Lower lobe of right lung (tissue), 2 donors: ENCODE measurements at places on chromosomes 5 and 9. TPM values are rescaled to one million over a fixed set of nuclear protein-coding genes. Genes with fewer than 3 reads are reported as not detected.

MUSK gene
- 3.2 TPM for total RNA-seq

NOP16 gene
- 11.8 TPM for total RNA-seq

ACTL7A gene
- total RNA-seq, result not detected

OBP2B gene
- not detected for total RNA-seq

TLX3 gene
- total RNA-seq, result not detected

SLC45A2 gene
- not detected for total RNA-seq

CDC25C gene
- 0.47 TPM for total RNA-seq

GRCh38 chr5:58314356-58315210 lies 145.3 kb downstream of the PLK2 start:
- no peaks in the 10 kb centered on the region for H3K36me3 ChIP-seq
- no peak overlapping the region for H3K4me3 ChIP-seq
- no peaks in the 10 kb centered on the region for H3K27me3 ChIP-seq
- no peaks in the 10 kb centered on the region for H3K4me1 ChIP-seq

DNA sequence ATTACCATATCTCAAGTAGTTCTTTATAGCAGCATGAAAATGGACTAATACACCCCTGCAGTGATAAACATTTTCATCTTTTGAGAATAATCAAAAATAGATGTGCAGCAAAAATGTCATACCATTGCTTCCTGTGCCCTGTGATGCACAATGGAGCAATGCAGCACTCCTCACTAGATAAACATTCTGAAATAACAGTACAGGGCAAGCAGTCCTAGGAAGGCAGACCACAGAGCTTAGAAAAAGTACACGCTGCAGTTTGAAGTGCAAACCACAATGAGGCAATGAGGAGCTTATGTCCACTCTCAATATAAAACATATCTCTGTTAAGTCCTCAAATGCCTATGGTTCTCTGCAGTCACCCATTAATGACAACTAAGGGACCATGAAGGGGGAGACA lies 367.6 kb downstream of the PDE4D start:
- no peaks in the 10 kb centered on the region for H3K36me3 ChIP-seq
- H3K4me3 ChIP-seq, result no peak overlapping the region
- no peaks in the 10 kb centered on the region for H3K27me3 ChIP-seq
- H3K27ac ChIP-seq, result no peak overlapping the region

DNA sequence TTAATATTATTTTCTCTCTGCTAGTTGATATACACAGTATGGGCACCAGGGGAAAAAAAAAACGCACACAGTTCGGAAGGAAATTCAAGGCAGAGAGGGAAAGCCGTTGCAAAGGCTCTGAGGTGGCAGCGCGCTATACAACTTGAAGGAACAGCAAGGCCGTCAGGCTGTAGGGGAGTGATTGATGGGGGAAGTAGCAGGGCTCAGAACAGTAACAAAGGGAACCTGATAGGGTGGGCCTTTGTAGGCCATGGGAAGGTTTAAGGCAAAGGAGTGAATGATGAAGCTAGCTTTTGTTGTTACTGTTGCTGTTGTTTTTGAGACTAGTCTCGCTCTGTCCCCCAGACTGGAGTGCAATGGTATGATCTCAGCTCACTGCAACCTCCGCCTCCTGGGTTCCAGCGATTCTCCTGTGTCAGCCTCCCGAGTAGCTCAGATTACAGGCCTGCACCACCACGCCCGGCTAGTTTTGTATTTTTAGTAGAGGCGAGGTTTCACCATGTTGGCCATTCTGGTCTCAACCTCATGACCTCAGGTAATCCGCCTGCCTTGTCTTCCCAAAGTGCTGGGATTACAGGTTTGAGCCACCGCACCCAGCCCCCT lies 27.0 kb downstream of the AQP7 start:
- peaks cover 21% of the 10 kb centered on the region for H3K36me3 ChIP-seq
- peak overlapping the region; percentile 32 for H3K27ac ChIP-seq

DNA sequence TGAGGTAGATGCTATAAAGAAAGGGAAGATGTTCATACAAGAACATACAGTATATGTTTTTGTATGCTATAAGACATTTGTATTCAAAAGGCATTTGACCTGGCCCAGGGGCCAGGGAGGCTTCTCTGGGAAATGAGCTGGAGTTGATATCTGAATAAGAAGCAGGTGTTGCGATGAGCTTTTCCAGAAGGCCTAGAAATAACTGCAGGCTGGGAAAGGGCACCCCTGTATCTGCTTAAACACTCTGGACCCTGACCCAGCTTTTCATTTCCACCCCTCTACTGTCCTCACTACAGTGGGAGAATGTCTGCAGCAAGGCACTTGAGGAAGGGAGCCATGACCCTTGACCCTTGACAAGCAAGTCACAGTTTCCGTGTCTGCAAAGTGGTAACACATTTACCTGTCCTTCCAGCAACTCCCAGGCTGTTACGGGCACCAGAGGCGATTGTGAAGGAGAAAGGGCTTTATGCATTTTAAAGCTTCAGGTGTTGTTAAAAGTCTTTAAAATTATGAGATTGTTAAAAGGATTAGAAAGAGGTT lies 88.2 kb upstream of the PANK3 start:
- no peak overlapping the region for H3K27ac ChIP-seq
- no peaks in the 10 kb centered on the region for H3K36me3 ChIP-seq
- H3K27me3 ChIP-seq, result no peaks in the 10 kb centered on the region
- no peak overlapping the region for H3K4me3 ChIP-seq
- DNase-seq, result no peak
- no peaks in the 10 kb centered on the region for H3K4me1 ChIP-seq

GRCh38 chr9:116641292-116642059 lies 45.6 kb upstream of the TRIM32 start:
- H3K27ac ChIP-seq, result no peak overlapping the region
- no peaks in the 10 kb centered on the region for H3K36me3 ChIP-seq
- no peaks in the 10 kb centered on the region for H3K4me1 ChIP-seq
- H3K27me3 ChIP-seq, result no peaks in the 10 kb centered on the region

DNA sequence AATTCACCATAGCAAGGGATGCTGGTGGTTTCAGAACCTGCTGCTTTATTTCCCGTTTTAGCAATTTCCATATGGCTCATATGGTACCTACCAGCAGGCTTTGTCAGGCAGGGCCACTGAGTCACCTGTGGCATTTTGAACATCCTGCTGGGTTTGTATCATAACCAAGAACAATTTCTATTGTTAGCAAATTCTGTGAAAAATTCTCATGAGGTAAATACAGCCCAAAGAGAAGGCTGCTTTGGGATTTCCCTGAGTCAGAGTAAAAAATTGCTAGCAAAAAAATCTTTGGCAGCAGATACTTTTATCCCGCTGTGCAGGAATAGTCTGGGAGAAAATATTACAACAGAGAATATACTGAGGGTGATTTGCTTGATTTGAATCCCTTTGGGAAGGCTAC lies 52.7 kb downstream of the PRR16 start:
- no peaks in the 10 kb centered on the region for H3K36me3 ChIP-seq
- DNase-seq, result no peak

DNA sequence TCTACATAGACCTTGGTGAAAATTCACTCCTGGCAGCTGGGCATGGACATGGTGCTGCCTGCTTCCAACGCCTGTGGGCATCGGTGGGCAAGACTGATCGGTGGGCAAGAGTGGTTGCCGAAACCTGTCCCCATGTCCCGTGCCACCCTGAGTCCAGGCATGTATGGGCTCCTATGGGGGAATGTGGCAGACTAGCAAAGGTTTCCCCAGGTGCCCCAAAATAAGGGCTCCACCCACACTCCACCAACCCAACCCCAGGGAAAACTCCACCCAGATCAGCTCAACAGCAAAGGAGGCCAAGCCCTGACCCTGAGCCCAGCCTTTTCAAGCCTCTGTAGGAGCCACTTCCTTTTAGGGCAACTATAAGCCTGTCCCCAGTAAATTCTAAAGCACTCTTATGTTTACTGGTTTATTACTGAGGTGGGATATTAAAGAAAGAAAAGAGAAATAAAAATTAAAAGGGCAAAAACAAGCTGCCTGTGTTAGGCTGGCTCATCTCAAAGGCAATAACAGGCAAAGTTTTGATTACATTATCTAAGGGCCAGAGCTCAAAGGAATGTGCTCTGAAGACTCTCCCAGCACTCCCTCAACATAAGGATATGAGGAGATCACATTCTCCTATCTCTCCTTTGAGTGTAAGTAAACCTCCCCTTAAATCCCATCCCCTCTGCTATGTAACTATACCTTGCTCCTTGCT lies 8.9 kb upstream of the SPATA31E1 start:
- H3K4me3 ChIP-seq, result no peak overlapping the region
- no peaks in the 10 kb centered on the region for H3K4me1 ChIP-seq
- no peak overlapping the region for H3K27ac ChIP-seq

DNA sequence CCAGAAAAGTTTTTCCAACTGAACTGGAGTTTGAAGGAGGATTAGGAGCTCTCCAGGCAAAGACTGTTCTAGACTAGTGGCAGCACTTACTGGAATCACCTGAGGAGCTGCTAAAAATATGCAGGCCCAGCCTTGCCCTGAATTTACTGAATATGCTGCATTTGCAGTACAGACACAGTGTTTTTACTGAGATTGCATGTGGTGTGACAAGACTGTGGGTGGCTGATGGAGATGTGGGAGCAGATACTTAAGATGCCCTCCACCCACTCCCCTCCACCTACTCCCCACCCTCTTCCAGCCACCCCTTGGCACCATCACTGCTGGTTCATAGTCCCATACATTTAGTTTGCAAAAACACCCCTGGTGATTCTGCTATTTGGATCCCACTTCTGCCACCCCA lies 64.1 kb upstream of the HRH2 start:
- no peak overlapping the region for H3K27ac ChIP-seq
- no peak for DNase-seq
- H3K4me1 ChIP-seq, result no peaks in the 10 kb centered on the region
- peaks cover 15% of the 10 kb centered on the region for H3K27me3 ChIP-seq
- H3K36me3 ChIP-seq, result no peaks in the 10 kb centered on the region

DNA sequence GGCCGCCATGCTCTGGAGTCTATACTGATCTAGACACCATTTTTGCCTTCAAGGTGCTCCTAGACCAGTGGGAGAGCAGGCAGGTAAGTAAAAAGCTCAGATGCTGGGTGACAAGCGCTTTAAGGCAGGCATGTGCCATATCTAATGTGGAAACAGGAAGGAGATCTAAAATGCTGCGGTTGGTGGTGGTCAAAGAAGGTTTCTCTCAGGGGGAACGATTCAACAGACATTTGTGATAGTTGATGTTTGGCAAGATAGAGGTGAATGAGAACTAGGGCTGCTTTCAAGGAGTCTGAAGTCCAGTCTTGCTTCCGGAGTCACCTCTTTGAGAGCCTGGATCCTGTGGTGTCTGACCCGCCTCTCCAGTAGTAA lies 146.2 kb upstream of the KLF4 start:
- no peak for DNase-seq
- H3K4me1 ChIP-seq, result peaks cover 33% of the 10 kb centered on the region
- H3K36me3 ChIP-seq, result no peaks in the 10 kb centered on the region
- H3K4me3 ChIP-seq, result no peak overlapping the region
- no peak overlapping the region for H3K27ac ChIP-seq

DNA sequence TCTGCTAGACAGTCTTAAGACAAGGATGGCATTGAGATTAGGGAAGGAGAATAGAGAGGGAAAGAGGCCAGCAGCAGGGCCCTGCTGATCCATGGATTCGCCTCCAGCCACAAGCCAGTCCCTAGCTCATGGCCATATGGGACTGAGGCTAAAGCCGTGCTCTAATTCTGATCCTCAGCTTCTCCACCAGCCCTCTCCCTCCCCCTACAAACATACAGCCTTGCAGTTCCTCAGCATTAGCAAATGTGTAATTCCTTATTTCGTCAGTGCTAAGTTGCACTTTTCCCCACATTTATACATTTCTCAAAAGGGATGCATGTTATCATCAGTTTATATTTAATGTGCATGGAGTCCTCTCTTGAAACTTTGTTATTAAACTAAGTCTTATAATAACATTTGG lies 34.8 kb downstream of the ZNF462 start:
- peaks cover 12% of the 10 kb centered on the region for H3K4me1 ChIP-seq
- no peak overlapping the region for H3K27ac ChIP-seq
- no peak for DNase-seq
- H3K4me3 ChIP-seq, result no peak overlapping the region
- H3K36me3 ChIP-seq, result no peaks in the 10 kb centered on the region
- no peaks in the 10 kb centered on the region for H3K27me3 ChIP-seq

- H3K36me3 ChIP-seq, result no peaks in the 10 kb centered on the region
- H3K4me3 ChIP-seq, result no peak overlapping the region
- H3K27me3 ChIP-seq, result peaks cover 28% of the 10 kb centered on the region
- no peak for DNase-seq
- peaks cover 21% of the 10 kb centered on the region for H3K4me1 ChIP-seq
These were observed 125.7 kb downstream of the BARX1 start for GRCh38 chr9:93829271-93830011.

DNA sequence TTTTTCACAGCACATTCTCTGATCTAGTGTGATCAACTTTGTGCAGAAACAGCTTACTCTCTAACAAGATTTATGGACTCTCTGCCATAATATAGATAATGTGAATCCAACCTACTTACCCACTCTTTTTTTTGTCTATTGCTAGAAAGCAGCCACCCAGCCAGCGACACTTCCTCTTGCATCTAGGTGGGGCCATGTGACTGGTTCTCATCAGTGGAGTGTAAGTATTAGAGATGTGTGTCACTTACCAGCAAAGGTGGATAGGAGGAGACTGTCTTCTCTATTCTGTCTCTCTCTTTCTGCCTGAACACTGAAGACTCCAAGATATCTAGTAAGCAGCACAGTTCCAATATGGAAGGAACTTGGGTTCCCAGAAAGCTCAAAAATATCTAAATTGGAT lies 174.8 kb downstream of the MCTP1 start:
- no peak overlapping the region for H3K4me3 ChIP-seq
- H3K27ac ChIP-seq, result no peak overlapping the region
- H3K4me1 ChIP-seq, result no peaks in the 10 kb centered on the region
- no peaks in the 10 kb centered on the region for H3K27me3 ChIP-seq
- no peaks in the 10 kb centered on the region for H3K36me3 ChIP-seq
- DNase-seq, result no peak

DNA sequence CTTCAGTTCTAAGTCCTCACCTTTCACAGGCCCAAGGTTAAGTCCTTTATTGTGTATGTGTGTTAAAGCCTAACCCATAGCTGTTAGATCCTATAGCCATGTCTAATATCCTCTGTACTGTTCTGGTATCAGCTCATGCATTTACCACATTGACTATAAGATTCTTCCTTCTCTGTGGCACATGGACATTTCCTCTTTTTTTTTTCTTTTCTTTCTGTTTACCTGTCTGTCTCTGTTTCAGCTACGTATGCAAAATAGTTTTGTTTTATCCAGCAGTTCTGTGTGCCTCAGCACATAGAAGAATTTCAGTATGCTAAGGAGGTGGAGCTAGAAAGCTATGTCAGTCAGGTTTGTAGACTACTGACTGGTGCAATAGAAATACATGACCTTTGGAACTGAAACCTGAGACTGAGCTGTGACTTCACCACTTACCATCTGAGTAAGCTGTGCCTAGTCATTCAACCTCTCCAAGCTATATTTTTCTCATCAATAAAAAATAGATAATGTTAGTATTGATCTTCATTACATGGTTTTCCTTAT lies 155.6 kb upstream of the VLDLR start:
- no peaks in the 10 kb centered on the region for H3K27me3 ChIP-seq
- DNase-seq, result no peak
- H3K4me1 ChIP-seq, result no peaks in the 10 kb centered on the region
- H3K27ac ChIP-seq, result no peak overlapping the region

- H3K4me1 ChIP-seq, result no peaks in the 10 kb centered on the region
- no peak overlapping the region for H3K4me3 ChIP-seq
- H3K36me3 ChIP-seq, result no peaks in the 10 kb centered on the region
- no peak for DNase-seq
- H3K27me3 ChIP-seq, result no peaks in the 10 kb centered on the region
These were observed 341.5 kb downstream of the OSTF1 start for GRCh38 chr9:75429531-75430475.
